ENCODE measurements at places on chromosomes 4 and X.

GRCh38 chr4:22502895-22503814 lies 12.7 kb downstream of the ADGRA3 start:
- DNase-seq = no peak

- DNase-seq = no peak
Observed at GRCh38 chr4:85675076-85676049, 200.4 kb downstream of the ARHGAP24 start.

DNA sequence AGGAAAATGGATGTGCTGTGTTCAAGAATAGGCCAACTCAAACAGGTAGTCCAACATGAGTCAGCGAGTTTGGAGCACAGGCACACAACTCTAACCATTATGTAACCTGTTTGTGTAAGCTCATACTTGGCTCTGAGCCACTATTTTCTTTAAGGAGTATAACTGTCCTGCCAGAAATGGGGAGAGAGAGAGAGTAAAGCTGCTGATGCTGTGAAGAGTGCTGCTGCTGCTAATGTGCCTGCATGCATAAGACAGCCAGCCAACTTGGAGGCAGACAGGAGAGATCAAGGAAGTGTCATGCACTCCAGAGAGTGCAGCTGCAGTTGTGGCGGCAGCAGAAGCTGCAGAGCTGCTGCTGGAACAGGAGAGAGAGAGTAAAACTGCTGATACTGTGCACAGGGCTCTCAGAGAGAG lies 11.7 kb upstream of the STATH start:
- no peak for DNase-seq

DNA sequence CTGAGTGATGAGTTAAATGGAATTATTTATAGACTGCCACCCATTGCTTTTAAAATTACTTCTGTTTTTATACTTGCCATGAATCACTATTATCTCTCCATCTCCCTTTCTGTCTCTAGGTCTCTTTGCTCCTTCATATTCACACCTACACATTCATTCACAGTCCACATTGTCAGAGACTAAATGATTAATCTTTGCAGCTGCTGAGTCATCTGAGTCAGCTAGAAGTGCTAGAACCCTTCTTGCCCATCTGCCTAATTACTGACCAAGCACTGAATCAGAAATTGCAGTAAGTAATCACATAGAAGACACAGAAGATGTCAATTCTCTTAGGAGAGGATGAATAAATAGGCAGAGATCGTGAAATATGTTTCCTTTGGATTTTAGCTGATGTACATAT lies 31.6 kb upstream of the RPS6KA6 start:
- no peak for DNase-seq

DNA sequence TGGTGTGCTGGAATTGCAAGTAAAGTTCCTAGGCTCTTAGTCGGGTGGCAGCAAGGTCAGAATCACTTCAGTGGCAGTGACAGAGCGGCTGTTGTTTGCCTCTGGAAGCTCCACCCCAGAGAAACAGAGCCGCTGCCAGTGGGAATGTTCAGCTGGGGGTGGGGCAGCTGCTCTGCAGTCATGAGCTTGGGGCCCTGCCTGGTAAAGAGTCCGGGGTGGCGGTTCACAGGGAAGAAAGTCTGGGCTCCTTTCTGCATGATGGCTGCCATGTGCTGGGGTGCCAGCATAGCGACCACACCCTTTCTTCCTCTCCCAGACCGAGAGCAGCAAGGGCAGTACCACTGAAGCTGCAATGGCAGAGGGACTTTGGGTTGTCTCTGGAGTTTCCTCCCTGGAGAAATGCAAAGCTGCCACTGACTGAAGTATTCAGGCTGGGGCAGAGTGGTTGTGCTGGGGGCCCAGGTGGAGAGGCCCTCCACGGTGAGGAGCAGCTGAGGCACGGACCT lies 108.8 kb upstream of the CENPE start:
- no peak for DNase-seq

GRCh38 chrX:19829814-19830213 lies 57.6 kb downstream of the SH3KBP1 start:
- DNase-seq = no peak
